AG04450 (cell line): ENCODE measurements at places on chromosomes 3 and 15.

DNA sequence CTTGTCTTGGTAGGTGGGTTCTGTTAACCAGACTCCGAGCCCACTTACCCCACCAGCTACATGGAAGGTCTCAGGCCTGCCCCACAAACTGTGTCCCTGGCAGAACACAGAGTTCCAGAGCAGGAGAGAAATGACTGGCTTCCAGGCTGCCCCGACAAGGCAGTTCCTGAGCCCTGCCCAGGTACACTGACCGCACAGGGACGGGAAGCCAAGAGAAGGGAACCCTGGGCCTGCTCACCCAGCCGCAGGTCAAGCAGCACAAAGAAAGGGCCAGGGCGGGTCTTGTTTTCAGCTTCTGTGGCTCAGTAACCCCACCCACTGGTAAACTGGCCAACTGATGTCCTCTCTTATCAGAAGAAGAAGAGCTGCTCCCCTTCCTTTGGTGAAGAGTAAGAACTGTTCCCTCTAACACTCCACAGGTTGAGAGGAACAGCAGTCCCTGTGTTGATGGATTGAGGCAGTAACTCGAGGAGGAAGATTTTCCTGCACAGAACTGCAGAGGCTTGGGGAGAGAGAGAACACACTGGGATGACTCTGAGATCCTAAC lies 68.4 kb downstream of the CRTC3 start:
- DNase-seq: no peak

DNA sequence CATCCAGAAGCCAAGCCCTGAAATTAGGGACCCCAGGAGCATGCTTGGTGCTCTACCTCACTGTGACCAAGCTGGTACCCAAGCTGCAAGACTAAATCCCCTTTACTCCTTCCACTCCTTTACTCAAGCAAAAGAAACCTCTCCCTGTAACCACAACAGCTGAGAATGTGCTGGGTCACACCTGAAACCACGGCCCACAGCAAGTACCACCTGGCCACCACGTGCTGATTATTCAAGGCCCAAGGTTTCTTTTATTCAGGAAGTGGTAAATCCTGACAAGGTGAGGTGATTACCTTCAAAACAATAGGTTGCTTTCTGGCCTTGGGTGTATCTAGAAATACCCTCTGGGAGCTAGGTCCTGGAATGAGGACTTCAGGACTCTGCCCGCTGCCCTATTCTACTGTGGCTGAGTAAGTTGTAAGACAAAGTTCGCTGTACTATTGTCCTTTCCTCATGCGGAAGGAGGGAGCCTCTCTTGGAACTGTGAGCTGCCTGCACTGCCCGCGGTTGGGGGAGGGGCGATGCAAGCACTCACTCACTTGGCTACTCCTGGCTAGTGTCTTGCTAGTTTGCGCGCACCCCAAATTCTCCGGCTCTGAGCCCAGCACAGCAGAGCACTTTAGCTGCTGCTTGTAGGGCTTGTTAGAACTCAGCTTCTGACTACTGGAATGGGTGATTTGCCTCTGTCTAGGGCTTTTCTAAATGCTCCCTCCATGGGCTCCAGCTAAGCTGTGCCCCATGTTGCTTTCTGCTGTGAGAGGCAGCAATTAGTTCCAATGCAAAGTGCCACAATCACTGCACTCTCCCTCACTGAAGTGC lies 487.1 kb upstream of the CNTN3 start:
- DNase-seq: no peak

DNA sequence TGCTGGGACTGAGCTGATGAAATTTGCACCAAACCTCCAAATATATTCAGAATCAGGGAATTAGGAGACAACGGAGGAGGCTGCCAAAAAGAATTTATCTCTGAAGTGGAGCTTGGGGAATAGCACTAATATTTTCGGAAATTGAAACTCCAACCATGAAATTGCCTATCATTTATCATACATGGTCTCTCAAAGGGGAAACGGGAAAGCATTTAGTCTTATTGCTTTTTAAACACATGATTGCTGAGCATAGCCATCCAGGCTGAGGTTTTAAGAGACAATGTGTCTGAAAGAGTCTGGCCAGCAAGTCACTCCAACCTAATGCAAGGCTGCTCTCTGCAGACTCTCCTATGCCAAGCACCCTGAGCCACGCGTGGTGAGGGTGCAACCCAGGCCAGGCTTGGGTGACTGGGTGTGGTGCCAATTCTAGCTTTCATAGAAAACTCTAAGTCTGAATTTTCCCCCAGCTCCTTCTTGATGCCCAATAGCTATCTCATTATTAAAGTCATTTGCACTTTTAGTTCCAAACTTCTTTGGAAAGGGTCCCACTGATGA lies 200.2 kb downstream of the RPLP1 start:
- no peak for DNase-seq

DNA sequence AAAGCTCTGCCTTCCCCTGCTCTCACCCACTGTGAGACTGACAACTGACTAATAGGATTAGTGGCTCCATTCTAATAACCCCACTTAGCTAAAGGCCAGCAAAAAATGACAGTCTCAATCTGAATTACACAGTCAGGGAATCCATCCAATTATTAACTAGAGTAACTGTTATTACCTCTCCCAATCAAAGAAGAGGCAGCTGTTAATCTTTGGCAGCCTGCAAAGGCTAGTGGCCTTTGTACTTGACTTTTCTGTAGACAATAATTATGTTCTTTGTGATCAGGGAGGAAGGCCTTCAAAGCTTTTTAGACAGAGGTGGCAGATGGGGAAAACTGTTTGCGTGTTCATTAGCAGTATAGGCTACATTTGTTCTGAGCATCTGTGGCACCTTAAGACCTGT lies 177.7 kb downstream of the ISL2 start:
- no peak for DNase-seq

DNA sequence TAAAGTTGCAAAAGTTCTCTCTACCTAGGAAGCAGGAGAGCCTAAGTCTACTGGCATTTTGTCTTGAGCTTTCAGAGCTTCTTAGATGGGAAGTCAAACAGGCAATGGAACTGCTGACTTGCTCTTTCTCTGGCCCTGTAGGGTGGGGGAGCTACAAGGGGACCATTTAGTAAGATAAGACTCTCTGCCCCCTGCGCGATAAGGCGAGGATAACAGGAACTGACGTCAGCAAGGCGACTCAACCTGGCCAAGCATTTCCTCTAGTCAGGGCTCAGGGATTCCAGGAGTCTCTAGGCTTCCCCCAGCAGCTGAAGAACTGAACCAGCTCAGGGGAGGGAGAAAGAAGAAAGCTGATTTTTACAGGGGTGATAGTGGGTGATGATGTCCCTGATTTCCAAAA lies 5.8 kb downstream of the RARB start:
- no peak for DNase-seq

GRCh38 chr15:67165254-67166253 lies 88.9 kb downstream of the AAGAB start:
- no peak for DNase-seq

DNA sequence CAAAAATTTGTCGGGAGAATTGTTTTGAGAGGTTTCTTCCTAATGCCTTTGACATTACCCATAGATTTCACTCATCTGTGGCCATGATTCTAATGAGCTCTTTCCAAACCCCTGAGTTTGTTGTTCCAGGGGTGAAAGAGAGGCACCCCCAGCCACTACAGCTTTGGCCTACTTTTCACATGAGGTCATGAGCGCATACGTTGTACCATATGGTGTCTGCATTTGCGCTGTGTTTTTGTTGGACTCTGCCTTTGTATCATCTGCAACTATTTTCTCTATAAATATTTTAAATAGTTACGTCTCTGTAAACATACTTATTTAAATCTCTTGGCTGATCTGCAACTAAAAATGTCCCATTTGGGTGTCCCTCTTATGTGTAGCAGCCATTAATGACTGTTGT lies 107.9 kb downstream of the LRTM1 start:
- peak; percentile 29 for DNase-seq

- no peak for DNase-seq
Measured at GRCh38 chr15:74141591-74141990, 11.2 kb downstream of the ISLR2 start.

DNA sequence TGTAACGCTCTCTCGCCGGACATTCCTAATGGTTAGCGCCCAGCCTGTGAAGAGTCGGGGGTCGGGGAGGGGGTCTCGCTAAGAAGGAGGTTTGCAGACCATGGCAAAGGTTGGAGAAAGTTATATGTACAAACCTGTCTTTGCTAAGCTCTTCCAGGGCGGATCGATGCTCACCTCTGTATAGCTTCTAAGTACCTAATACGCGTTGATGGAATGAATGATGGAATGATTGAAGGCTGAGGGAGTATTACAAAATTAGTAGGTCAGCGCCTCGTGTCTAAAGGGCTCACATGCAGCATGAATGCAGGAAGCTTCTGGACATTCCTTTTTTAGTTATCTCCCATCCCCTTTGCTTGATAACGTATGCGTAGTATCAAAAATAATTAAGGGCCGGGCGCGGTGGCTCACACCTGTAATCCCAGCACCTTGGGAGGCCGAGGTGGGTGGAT lies 305 bp upstream of the KPNA1 start:
- no peak for DNase-seq

- no peak for DNase-seq
Measured at GRCh38 chr15:37291920-37292319, 191.6 kb upstream of the MEIS2 start.

DNA sequence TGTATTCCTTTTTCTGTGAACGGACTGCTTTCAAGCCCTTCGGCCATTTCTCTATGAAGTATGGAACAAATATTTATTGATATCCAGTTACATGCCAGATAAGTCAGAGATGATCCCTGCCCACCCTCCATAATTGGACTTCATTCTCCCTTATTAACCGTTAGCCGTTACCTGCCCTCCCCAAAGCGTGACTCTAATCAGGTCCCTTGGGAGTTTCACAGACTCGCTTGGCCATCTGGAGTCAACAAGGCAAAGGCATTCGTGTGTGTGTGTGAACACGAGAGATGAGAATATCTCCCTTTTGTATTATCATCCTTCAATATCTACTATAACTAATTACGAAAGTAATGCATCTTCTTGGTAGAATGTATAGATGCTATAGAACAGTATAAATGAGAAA lies 314.5 kb downstream of the TLE3 start:
- no peak for DNase-seq

DNA sequence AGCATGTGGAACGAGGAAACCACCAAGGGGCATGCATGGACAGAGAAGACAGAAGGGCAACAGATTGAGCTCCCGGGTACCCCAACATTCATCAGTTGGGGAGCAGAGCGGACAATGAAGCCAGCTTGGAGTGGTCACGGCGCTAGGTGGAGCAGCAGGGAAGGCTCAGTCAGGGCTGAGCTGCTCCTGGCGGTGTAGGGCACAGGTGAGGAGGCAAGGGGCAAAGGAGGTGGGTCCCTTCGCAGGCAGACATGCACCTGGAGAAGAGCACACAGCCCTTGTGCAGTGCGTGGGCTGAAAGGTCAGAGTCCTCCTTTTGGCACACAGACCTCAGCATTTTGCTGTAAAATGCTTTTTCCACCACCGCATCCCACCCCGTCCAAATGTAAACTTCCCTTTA lies 90.0 kb upstream of the SLC6A6 start:
- DNase-seq: no peak

DNA sequence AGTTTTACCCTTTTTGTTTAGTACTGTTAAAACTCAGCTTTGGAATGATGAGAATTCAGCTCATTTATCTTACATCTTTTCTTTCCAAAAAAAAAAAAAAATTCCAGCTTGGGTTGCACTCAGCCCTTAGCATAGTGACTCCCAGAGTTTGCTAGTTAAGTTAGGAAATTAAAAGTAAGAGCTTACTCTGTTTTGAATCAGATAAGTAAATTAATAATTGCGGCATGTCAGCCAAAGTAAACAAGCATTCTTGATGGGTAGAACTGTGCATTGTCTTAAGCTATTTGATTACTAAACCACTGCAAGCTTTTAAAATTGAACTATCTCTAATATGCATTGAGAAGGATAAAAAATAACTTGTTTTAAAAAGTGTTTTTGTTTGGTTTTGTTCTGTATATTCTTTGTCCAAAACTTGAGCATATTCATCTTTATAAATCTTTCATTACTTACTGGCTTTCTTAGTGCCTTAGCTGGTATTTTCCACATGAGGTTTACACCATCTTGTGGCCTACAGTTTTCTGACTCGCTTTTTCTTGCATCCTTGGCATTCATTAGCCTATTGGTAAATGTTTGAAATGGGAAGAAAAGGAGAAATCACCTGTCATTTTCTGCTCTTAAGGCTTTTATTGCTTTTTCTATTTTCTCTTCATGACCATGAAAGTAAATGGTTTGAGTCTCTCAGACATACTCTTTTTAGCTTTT lies 107.6 kb downstream of the FILIP1L start:
- peak; percentile 11 for DNase-seq

DNA sequence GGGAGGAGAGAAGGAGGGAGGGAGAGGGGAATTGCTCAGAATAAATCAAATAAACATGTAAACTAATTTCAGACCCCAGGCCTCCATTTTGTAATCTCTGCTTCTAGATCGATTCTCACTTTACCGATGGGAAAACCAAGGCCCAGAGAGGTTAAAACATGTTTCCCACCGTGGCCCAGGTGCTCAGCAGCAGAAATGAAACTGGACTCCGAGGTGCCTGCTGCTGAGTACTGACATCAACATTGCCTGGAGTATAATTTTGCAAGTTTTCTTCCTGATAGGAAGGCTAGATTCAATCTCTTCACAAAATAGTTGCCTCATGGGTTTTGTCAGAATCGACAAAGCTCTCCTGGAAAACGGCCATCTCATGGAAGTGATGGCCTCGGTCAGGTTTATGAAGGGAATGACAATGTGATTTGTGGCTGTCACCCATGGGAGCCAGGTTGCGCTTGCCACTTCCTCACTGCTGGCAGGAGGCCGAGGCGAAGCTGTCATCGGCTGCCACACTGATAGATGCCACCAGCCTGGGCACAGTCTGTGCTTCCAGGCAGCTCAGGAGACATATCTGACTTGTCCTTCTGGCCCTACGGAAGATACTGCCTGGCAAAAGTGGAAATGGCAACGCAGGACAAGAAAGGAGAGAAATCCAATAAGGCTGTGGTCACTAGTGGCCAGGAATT lies 133.1 kb upstream of the LRRN1 start:
- DNase-seq: no peak

- no peak for DNase-seq
Measured at GRCh38 chr3:30631243-30631904, 25.0 kb downstream of the TGFBR2 start.

DNA sequence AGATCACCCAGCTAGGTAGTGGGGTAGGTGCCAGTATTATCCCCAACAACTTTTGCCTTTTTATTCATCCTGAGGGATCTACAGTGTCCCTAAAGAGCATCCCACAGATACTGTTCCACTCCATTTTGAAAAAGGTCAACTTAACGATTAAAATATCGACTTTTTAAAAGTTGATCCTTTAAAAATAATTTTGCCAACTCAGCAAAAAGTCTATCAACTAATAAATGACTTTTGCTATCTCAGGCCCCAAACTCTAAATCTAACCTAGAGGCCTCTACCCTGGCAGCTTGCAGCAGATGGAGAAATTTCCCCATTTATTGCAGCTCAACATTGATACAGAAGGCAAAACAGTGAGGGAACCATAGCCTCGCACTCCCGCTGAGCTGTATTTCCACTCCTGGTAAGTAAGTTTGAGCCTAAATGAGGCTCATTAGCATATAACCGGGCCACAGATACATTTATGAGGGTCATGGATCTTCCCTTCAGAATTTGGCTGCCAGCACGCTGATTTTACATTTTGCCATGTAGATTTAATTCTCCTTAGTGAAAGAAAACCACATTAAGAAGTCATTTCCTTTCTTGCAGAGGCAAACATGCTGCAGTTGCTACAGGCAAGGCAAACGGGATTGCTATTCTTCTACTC lies 704.1 kb upstream of the CFAP20DC start:
- DNase-seq: no peak
